Activated naive CD8-positive, alpha-beta T cell treated with anti-CD3 and anti-CD28 coated beads for 36 hours (primary cell): ENCODE measurements at places on chromosomes 2 and 18.

GRCh38 chr2:240183006-240183874 is 42.8 kb upstream of the OTOS start:
- H3K4me3 ChIP-seq: no peak overlapping the region
- no peak for DNase-seq
- H3K36me3 ChIP-seq: no peaks in the 10 kb centered on the region
- H3K27me3 ChIP-seq: peaks cover 27% of the 10 kb centered on the region
- no peaks in the 10 kb centered on the region for H3K4me1 ChIP-seq
- H3K27ac ChIP-seq: no peak overlapping the region

- H3K4me3 ChIP-seq: no peak overlapping the region
- H3K36me3 ChIP-seq: no peaks in the 10 kb centered on the region
- peaks cover 4% of the 10 kb centered on the region for H3K27me3 ChIP-seq
- H3K4me1 ChIP-seq: no peaks in the 10 kb centered on the region
Observed at GRCh38 chr2:32258242-32258641, 6.4 kb downstream of the NLRC4 start.

GRCh38 chr2:28736034-28736433 is 15.6 kb upstream of the PPP1CB start:
- peaks cover 2% of the 10 kb centered on the region for H3K27me3 ChIP-seq
- no peak overlapping the region for H3K4me3 ChIP-seq
- no peak for DNase-seq
- H3K27ac ChIP-seq: no peak overlapping the region
- peaks cover 8% of the 10 kb centered on the region for H3K36me3 ChIP-seq

DNA sequence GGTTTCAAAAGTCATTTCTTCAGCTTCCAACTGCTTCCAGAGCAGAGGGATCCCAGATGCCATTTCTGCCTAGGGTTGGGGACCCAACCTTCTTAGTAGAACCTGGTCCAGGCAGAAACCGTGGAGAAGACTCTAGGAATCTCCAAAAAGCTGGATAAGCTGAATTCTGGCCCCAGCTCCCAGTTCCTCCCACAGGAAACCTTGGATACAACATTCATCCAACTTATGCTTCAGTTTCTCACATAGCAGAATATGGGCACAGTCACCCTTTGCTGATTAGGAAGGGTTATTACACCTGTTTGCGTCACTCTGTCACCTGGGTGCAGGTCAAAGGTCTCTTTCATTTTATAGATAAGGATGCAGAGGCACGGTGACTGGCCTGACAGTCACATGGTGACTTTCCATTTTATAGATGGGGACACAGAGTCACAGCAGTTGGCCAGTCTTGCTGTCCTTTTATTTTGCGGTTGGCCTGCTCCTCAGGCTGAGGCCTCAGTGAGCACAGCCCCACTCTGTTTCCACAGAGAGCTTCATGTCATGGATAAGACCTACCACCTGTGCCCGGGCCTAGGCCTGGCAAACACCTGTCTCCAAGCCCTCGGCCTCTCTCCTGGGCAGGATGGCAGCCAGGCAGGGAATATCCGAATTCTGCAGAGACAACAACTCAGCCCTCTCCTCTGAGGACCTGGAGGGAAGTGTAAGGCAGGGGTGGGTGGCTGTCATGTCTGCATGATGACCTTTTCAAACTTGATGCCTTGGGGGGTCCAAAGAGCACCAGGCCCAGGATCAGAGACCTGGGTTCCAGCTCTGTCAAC is 148.8 kb downstream of the SMAD7 start:
- peaks cover 77% of the 10 kb centered on the region for H3K4me1 ChIP-seq
- H3K36me3 ChIP-seq: peaks cover 12% of the 10 kb centered on the region
- no peak for DNase-seq
- H3K27ac ChIP-seq: peak overlapping the region; percentile 89
- peak overlapping the region; percentile 42 for H3K4me3 ChIP-seq

- no peak for DNase-seq
- no peaks in the 10 kb centered on the region for H3K27me3 ChIP-seq
- H3K4me1 ChIP-seq: no peaks in the 10 kb centered on the region
- H3K4me3 ChIP-seq: no peak overlapping the region
Observed at GRCh38 chr2:54196646-54197045, 59.4 kb downstream of the TSPYL6 start.
